ENCODE measurements at places on chromosomes 16 and 17. TPM values are rescaled to one million over a fixed set of nuclear protein-coding genes. Genes with fewer than 3 reads are reported as not detected.

Gene CBLN1
- not detected for total RNA-seq

GRCh38 chr17:51608251-51608933 lies 348.0 kb downstream of the UTP18 start:
- no peak overlapping the region for H3K4me3 ChIP-seq
- H3K4me1 ChIP-seq, result no peaks in the 10 kb centered on the region
- no peak for DNase-seq
- peaks cover 6% of the 10 kb centered on the region for H3K27me3 ChIP-seq

GRCh38 chr17:64196601-64197000 lies 66.5 kb downstream of the TEX2 start:
- H3K4me1 ChIP-seq, result peaks cover 4% of the 10 kb centered on the region
- H3K4me3 ChIP-seq, result no peak overlapping the region
- H3K36me3 ChIP-seq, result no peaks in the 10 kb centered on the region
- H3K27ac ChIP-seq, result no peak overlapping the region
- H3K27me3 ChIP-seq, result no peaks in the 10 kb centered on the region
- DNase-seq, result no peak

DNA sequence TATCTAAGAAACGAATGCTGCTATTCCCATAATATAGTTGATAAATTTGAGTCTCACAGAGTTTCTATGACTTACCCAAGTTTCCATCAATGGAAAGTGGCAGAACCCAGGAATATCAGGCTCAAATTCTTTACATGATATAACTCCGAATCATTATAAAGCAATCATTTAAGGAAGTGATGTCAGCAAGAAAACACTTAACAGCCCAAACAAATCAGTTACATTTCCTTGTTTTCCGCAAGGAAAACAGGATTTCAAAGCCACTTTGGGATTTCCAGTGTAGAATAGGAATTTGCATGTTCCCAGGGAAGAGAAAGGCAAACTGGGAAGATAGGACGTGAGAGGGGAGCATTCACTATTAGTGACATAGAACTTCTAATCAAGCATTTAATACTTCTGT lies 311.4 kb upstream of the GOT2 start:
- no peaks in the 10 kb centered on the region for H3K27me3 ChIP-seq
- H3K4me3 ChIP-seq, result no peak overlapping the region
- H3K36me3 ChIP-seq, result no peaks in the 10 kb centered on the region

DNA sequence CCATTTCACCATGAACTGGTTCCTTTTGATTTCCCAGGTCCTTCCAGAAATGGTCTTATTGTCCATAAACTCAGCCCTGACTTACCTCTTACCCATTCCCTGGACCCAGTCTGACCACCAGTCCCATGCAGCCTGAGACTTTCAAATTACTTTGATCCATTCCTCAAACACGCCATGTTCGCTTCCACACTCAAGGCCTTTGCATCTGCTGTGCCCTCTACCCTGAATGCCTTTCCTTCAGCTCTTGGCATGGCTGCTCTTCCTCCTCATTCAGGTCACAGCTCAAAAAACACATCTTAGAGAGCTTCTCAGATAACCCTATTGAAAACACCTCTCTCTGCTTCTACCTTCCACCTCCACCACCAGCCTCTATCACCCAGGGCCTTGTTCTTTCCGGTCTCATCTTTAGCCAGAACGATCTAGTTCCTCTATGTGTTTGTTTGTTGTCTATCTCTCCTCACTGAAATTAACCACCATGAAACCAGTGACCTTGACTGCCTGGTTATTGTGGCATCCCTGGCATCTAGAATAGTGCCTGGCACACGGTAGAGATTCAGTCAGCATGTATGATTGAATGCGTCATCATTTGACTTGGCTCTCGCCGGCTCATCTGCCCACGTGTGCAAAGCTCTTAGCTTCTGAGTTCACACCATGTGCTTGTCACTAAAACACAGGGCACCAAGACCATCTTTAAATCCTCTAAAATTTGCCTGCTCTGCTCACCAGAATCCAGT lies 12.8 kb downstream of the CRYM start:
- peaks cover 8% of the 10 kb centered on the region for H3K27me3 ChIP-seq
- H3K36me3 ChIP-seq, result no peaks in the 10 kb centered on the region
- H3K4me1 ChIP-seq, result no peaks in the 10 kb centered on the region
- no peak for DNase-seq

DNA sequence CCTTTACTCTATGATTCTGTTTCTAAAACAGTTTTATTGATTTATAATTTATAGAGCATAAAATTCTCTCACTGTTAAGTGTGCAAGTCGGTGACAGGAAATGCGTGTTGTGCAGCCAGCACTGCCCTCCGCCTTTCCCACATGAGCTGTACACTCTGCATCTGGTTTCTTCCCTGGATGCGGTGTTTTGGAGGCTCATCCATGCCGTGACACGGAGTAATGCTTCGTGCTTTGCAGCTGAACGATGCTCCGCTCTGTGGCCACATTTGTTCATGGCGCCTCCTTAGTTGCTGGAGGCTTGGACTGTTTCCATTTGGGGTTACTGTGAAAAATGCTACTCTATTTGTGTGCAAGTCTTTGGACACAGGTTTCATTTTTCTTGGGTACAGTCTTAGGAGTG lies 7.2 kb upstream of the IGFALS start:
- H3K27me3 ChIP-seq, result no peaks in the 10 kb centered on the region
- H3K36me3 ChIP-seq, result peaks cover 12% of the 10 kb centered on the region
- H3K27ac ChIP-seq, result no peak overlapping the region
- peaks cover 3% of the 10 kb centered on the region for H3K4me1 ChIP-seq
- H3K4me3 ChIP-seq, result no peak overlapping the region

Gene HP
- not detected for total RNA-seq

Gene QPRT
- total RNA-seq, result 5.6 TPM

DNA sequence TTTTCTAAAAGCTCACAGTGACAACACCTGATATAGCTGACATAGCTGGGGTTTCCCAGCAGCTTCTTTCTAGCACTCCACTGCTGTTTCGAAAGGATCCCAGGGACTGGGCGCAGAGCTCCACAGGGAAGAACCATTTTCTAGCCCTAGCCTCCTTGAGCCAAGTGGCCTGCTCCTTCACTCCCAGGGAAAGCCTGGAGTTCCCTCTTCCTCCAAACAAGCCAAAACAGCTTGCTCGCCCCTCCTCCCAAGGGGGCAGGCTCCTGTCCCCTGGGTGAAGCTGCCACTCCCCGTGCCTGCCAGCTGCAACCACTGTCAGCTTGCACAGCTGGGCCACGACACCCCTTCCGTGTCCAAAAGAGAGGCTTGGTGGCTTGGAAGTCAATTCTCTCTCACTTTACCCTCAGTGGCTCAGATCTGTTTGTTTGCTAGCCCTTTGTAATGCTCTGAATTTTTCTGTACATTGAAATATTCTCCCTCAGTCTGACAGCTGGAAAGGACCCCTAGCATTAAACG lies 59.8 kb downstream of the CYTH1 start:
- H3K27ac ChIP-seq, result peak overlapping the region; percentile 92
- H3K36me3 ChIP-seq, result no peaks in the 10 kb centered on the region
- H3K4me3 ChIP-seq, result no peak overlapping the region
- H3K4me1 ChIP-seq, result peaks cover 86% of the 10 kb centered on the region
- no peaks in the 10 kb centered on the region for H3K27me3 ChIP-seq

- no peak overlapping the region for H3K27ac ChIP-seq
- H3K4me1 ChIP-seq, result no peaks in the 10 kb centered on the region
- H3K4me3 ChIP-seq, result no peak overlapping the region
- no peaks in the 10 kb centered on the region for H3K36me3 ChIP-seq
- H3K27me3 ChIP-seq, result peaks cover 2% of the 10 kb centered on the region
- DNase-seq, result no peak
Observed at GRCh38 chr16:984121-984694, 2.6 kb downstream of the SOX8 start.

Data from natural killer cell treated with Interleukin-12 subunit alpha and Interleukin-12 subunit beta and Interleukin-15 and Interleukin-18, amount 100 ng/mL, for 72 hours (primary cell).